ENCODE measurements at places on chromosomes 7 and 10.

- no peak for DNase-seq
Measured at GRCh38 chr10:133131053-133131452, 29.0 kb upstream of the KNDC1 start.

- no peak for DNase-seq
Measured at GRCh38 chr7:46738796-46739195, 817.7 kb upstream of the IGFBP3 start.

DNA sequence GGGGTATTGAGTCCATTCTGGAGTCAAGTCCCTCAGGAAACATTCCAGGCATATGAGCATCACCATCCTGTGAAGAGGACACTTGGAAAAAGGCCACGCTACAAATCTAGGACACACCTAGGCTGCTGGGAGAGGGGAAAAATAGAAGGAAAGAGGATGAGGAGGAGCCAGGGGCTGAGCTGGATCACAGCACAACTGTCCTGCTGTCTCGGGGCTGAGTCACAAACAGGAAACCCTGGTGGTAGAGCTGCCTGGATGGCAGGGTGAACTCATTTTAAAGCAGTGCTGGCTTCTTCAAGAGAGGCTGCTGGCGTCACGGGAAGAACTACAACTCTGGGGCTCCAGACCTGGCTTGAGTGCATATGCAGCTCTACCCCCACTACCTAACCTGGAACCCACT is 151.5 kb downstream of the RNF216 start:
- no peak for DNase-seq

- DNase-seq, result no peak
Measured at GRCh38 chr10:74439213-74439612, 288.2 kb downstream of the ADK start.

- DNase-seq, result peak; percentile 96
Measured at GRCh38 chr10:35416619-35417312, 80.5 kb downstream of the CCNY start.

- peak; percentile 88 for DNase-seq
Measured at GRCh38 chr10:79981450-79982361, 32.8 kb upstream of the SFTPD start.

DNA sequence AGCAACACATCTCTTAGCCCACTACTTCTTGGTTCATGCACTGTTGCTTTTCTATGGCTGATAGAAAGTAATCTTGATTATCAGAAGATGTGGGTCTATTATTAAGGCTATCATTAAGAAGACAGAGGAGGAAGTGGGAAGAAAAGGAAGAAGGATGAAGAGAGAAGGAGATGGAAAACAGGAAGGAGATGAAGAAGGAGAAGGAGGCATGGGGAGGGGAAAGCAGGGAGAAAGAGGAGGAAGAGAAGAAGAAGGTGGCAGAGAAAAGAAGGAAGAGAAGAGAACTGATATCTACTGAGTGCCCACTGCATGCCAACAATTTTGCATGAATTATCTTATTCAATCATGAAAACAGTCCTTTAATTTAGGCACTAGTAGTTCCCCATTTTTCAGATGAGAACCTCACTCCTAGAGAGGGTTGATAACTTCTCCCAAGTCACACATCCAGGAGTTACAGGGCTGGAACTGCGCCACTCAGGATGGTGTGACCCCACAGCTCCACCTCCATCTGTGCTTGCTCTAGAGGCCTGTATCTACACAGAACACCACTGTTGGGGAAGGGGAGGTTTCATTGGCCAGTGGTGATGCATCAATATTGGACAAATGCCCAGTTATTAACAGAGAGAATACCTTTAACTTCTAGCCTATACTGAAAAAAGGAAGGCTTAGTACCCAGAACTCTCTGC is 147.4 kb downstream of the CXCL12 start:
- no peak for DNase-seq

DNA sequence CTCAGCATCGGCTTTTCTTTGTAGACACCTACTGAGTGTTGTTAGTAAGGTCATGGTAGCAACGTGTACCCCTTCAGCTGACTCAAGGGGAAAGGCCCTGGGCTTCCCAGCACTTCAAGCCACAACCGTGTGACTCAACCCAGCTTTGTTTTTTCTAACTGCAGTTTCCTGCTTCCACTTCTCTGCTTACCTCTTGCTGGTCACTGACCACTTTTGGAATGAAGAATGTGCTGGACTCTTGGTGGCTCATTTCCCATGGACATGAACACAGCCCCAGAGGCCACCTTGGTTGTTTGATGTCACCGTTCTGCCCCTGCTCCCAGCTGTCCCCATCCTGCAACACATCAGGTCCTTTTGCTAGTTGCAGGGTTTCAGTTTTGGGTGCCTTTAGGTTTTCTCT is 69.5 kb upstream of the ZNF438 start:
- DNase-seq, result no peak

GRCh38 chr10:52897162-52897561 is 124.6 kb upstream of the MBL2 start:
- no peak for DNase-seq

DNA sequence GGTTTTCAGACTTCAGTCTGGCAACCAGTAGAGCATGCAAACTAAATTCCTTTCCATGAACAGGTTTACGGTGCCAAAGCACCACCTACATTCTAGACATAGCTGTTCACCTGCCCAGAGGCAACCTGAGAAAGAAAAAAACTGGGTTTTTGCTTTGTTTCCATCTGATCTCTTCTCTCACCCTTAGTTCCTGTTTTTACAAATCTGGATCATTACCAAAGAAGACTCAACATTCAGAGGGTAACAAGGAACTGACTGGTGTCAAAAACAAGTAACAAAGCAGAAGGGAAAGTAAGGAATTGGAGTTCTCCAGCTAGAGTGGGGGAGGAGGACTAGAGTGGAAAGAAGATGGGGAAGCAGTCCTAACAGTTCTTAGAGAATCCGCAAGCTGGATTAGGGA is 36.4 kb downstream of the CPVL start:
- no peak for DNase-seq

DNA sequence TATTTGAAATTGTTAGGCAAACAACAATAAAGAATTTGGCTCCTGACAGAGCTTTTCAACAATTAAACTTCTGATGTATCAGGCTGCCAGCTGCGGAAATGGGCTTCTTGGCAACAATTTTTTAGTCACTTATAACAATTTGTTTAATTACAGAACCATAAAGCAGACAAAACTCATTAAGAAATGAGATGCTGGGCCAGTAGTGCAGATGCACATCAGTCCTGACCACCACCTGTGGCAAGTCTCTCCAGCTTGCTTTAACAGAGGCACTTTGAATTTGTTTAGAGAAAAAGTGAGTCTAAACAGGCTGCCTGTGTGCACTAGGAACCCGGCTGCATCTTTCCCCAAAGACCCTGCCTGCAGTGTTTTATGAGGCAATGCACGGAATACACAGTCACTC is 1124.4 kb downstream of the NXPH1 start:
- peak; percentile 52 for DNase-seq

- no peak for DNase-seq
Measured at GRCh38 chr10:104804880-104805279, 163.8 kb downstream of the SORCS3 start.

DNA sequence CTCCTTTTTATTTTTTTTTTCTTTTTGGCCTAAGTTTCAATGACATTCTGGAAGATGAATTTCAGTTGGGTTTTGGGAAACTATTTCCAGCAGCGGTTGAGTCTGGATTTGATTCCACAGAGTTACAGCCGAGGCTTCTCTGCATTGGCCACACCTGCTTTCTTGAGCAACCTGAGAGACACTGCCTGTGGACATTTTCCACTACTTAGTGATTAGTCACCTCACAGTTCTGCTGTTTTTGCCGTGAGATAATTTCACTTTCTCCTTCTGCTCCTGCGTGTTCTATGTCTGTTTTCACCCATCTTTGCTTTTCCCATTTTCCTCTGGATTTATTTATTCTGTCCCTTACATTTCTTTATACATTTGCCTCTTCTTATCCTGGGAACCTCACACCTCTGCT is 243.0 kb downstream of the BICC1 start:
- no peak for DNase-seq

DNA sequence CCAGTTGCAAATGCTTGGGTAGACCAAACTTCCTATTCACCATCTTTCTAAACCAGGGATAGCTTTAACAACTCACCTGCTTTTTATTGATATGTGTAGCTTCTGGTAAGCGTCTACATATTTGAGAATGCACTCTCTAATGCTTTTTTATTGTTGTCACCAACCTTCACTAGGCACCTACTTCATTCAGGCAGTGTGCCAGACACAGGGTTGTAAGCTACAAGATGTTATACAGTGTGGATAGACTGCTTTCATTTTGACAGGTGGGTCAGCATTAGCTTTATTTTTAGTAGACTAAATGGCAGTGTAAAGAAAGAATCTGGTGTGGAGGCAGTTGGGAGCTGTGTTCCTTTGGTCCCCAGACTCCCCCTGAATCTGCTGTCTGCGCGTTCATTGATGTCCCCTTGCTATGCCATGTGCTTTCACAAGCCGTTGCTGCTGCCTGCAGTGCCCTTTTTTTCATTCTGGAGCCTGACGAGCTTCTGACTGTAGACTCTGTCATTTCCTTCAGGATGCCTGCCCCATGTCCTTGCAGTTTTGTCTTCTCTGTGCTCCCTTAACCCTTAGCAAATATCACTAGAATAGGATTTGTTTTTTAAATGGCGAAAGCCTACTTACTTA is 32.1 kb downstream of the NRF1 start:
- DNase-seq, result no peak

DNA sequence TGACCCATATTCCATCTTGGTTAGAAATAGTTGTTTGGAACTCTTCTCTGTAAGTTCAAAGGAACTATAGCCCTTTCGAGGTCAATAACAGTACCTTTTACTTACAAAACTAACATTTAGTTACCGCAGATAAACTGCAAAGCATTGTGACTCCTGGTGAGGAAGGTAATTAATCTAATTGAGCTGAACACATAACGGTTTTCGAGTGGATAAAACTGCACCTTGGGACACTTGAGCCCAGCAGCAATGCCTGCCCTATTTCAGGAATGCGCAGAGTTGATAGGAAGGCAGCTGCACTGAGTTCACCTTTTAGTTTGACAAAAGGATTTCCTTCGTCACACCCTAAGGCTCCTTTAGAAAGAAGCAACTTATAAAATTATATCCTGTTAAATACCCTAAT is 75.4 kb downstream of the JAZF1 start:
- DNase-seq, result no peak

- no peak for DNase-seq
Measured at GRCh38 chr10:61136139-61136538, 192.2 kb upstream of the RHOBTB1 start.

- DNase-seq, result no peak
Measured at GRCh38 chr10:129637010-129637409, 170.0 kb downstream of the MGMT start.

DNA sequence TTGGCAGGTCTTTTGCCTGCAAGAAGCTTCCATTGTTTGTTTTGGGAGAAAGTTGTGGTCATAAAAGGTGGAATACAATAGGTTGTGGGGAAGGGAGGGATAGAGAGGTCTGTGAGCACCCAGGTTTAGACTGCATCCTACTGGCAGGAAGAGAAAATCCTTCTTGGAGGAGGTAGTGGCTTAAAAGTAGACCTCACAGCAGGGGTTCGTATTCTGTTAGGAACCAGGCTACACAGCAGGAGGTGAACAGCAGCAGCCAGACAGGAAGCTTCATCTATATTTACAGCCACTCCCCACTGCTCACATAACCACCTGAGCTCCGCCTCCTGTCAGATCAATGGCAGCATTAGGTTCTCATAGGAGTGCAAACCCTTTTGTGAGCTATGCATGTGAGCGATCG is 245.3 kb downstream of the NSUN6 start:
- peak; percentile 36 for DNase-seq

GRCh38 chr7:137592232-137592896 is 248.8 kb upstream of the PTN start:
- peak; percentile 37 for DNase-seq

DNA sequence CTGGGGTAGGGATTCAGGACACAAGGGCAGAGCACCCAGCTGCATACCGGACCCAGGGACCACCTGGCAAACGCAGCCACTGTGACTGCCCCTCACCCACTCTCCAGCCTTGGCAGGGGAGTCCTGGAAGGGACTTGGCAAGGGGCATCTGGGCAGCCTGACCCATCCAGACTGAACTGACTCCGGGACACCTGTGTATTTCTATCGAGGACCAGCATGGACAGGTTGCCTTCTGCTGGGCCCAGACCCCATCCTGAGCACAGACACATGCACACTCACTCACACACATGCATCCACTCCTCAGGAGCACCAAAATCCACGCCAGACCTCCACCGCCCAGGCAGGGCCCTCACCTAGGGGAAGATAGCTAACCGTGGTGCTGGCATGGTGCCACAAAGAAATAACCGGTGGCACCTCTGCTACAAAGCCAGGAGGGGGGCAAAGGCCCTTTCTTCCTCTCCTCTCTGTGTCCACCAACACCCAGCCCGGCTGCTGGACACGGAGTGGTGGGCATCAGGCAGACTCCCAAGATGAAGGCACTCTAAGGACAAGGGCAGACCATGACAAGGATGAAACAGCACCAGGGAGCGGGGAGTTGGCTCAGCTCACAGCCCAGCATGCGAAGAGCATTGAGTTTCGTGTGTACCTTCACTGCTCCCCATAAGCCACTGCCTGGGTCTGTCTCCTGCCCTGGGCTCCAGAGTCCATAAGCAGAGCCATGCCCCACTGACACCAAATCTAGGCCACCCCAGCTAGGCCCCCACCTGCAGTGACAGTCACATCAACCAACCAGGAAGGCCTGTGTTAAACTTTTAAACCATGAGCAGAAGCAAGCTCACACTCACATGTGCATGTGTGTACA is 35.3 kb downstream of the KCNH2 start:
- DNase-seq, result no peak

DNA sequence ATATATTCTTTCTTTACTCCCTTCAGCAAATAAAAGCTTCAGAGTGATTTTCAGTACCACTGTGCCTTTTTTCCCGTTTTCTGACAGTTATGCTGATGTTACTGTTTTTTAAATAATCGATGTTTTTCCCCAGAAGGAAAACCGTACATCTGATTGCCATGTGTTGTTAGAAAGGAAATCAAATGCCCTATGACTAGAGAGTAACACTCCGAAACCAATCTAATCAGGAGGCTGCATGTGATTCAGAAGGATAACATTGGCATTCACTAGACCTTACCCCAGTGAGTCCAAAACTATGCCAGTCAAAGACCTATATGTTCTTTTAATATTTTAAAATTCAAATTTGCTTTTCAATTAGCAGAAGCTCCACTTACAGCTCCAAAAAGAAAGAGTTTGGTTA is 116.3 kb downstream of the TMEM26 start:
- DNase-seq, result no peak

DNA sequence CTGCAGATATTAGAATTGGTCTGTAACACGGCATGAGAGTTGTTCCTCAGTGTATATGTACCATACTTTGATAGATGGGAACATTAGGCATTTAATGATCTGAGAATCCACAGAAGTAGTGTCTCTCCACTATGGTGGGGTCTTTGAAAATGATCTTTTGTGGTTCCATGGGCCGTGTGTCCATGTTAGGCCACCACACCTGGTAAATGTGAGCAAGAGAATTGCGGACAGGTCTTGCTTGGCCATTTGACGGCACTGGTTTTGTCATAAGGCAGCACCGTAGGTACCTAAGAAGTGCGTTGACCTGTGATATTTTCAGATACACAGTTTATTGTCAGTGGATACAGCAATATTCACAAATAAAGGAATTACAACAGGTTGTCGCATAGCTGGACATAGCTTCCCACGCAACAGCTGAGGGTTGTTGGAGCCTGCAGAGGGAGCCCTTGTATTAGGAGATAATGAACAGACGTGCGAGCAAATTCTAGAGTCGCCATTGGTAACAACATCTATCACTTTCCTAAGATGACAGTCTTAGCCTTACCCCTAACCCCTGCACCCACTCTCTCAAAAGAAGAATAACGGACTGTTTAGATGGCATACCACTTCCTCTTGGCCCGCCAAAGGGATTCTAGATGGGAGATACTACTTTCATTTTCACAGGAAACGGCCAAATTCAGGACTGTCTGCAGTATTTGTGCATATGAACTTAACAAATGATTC is 111.4 kb downstream of the COL28A1 start:
- DNase-seq, result peak; percentile 61

All from NCI-H146 (cell line).